Skeletal muscle cell (primary cell): ENCODE measurements at places on chromosomes 3 and 15.
A peak's percentile ranks its signal among the peaks of the same experiment; 100 is the strongest.

- no peak for DNase-seq
Observed at GRCh38 chr15:77425104-77425503, 4.4 kb downstream of the HMG20A start.

GRCh38 chr3:49346797-49347251 is 7.0 kb upstream of the USP4 start:
- peak; percentile 30 for DNase-seq

- no peak for DNase-seq
Observed at GRCh38 chr15:23532024-23532423, 33.5 kb upstream of the MKRN3 start.

- DNase-seq = peak; percentile 9
Observed at GRCh38 chr3:95302044-95302443, 1239.2 kb downstream of the NSUN3 start.

DNA sequence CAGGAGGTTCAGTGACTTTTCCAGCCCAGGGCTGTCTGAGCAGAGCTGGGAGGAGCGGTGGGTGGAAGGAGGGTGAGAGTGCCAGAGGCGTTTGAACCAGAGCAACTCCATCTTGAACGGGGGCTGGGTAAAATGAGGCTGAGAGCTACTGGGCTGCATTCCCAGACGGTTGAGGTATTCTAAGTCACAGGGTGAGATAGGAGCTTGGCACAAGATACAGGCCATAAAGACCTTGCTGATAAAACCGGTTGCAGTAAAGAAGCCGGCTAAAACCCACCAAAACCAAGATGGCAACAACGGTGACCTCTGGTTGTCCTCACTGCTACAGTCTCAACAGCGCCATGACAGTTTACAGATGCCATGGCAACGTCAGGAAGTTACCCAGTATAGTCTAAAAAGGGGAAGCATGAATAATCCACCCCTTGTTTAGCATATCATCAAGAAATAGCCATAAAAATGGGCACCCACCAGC is 60.2 kb downstream of the ABTB1 start:
- DNase-seq = no peak

DNA sequence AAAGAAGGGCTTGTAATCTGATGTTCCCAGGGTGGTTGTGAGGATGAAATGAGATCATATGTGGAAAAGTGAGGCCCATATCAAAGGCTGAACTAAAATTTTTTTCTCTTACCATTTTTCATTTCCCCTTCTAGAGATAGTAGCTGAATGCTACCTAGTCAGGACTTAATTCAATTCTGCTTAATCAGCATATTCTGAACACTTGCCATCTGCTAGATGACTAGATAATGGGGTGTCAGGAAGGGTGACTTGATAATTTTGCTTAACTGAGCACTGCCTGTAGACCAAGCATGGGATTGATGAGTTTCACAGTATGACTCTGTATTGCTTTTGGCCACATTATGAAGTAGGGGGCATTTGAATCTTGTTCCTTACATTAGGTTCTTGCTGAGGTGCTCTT is 136.2 kb downstream of the CHST2 start:
- DNase-seq = no peak

GRCh38 chr3:1529676-1530075 is 436.9 kb downstream of the CNTN6 start:
- no peak for DNase-seq

DNA sequence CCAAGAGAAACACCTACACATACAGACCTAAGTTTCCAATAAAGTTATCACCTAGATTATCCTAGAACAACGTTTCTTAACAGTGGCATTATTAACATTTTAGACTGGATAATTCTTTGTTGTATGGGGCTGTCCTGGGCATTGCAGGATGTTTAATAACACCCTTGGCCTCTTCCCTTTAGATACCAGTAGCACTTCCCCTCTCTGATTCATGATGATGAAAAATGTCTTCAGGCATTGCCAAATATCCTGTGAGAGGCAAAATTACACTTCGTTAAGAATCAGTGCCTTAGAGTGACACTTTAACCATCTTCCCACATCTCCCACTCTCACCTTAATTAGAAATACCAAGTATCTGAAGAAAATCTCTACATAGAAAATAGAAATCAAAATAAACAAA is 352.6 kb downstream of the CGGBP1 start:
- DNase-seq = no peak

GRCh38 chr3:59836531-59836930 is 786.7 kb upstream of the CFAP20DC start:
- DNase-seq = peak; percentile 23

DNA sequence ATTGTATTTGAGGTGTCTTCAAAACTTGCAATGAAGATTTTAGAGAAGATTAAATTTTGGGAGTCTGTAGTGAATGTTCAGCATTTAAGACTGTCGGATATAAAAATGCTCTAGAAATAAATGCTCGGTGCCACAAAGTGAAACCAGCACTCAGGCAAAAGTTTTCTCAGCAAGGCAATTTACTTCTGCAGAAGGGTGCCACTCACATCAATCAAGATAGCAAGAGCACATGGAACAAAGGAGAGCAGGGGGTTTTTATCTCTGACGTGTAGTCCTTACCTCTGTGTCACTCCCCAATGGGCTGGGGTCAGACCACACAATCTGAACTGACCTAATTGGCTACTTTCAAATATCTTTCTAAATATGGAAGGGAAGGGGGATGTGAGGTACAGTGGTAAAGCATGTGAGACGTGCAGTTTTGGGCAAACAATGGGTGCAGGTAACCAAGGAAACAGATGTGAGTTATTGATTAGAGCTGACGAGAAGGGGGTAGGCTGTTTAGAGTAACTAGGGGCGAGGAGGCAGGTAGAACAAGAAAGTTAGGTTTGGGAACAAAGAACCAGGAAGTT is 23.4 kb upstream of the FXR1 start:
- DNase-seq = no peak

- DNase-seq = no peak
Observed at GRCh38 chr3:85835857-85836440, 877.2 kb downstream of the CADM2 start.

- no peak for DNase-seq
Observed at GRCh38 chr15:52115598-52116427, 3.2 kb upstream of the BCL2L10 start.

- DNase-seq = peak; percentile 31
Observed at GRCh38 chr3:145716519-145716918, 444.5 kb downstream of the PLOD2 start.

- no peak for DNase-seq
Observed at GRCh38 chr15:83973816-83974215, 261.8 kb upstream of the GOLGA6L4 start.

DNA sequence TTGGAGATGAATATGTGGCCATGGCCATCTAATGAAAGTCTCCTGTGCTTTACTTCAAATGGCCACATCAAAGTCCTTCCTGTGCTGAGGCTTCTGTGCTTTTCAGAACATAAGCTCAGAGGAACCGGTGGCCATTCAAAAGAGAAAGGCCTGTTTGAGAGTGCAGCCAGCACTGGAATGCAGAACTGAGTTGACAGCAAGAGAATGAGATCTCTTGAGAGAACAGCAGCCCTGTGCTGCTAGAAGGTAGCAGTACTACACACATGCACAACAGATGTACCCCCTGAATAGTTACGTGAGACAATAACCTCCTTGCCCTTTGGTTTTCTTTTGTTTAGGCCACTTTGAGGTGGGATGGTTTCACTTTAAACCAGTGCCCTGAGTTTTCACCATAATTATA is 292.5 kb downstream of the PTPRG start:
- no peak for DNase-seq

DNA sequence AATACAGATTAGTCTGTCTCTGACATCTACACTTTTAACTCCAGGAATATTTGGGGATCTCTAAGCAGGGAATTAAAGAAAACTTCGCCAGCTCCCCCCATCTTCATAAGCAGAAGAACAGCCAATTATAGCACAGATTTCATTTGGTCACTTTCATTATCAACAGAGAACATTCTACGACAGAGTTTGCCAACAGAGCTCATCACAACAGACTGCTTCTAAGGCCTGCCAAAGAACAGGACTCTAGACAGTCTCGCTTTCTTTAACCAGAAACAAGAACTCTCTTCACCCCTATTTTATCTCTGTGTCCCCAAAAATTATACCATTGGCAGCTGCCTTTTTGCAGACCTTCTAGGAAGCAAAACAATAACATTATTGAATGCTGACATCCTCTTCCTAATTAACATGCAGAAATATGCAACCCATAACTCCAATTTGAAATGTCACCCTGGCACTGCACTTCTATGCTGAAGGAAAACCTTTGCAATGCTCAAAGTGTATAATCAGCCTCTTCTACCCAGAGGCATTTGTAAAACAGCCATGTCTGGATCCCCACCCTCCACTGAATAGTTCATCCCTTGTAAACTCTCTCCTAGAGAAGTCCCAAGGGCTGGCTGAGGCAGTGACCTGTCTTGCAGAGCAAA is 552.8 kb downstream of the MAGI1 start:
- DNase-seq = no peak

DNA sequence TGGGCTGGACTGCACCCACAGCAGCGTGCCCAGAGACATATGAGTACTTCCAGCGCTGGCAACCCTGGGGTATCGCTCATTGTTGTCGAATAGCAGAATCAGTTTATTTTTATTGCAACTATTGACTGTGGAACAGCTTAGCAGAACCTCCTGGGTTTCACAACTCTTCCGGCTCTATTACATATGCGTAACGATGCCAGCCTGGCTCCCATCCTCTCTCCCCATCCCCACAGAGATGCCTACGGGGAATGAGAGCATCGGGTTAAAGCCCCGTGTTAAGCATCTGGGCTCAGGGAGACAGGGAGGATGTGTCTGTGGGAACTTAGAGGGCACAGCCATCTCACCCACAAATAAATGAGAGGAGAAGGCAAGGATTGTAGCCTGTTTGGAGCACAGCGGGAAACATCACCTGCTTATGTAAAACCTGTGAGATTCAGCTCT is 76.6 kb upstream of the DLG1 start:
- DNase-seq = no peak

GRCh38 chr3:184663756-184664155 is 48.1 kb downstream of the MAGEF1 start:
- no peak for DNase-seq

GRCh38 chr3:146715170-146715569 is 110.0 kb upstream of the PLSCR5 start:
- peak; percentile 21 for DNase-seq

- no peak for DNase-seq
Observed at GRCh38 chr3:4752201-4753072, 226.8 kb upstream of the BHLHE40 start.

GRCh38 chr15:62390791-62391640 is 225.9 kb upstream of the C2CD4B start:
- DNase-seq = no peak

GRCh38 chr3:26915208-26915607 is 292.6 kb downstream of the LRRC3B start:
- no peak for DNase-seq

GRCh38 chr3:8442993-8443650 is 58.5 kb upstream of the LMCD1 start:
- no peak for DNase-seq

- no peak for DNase-seq
Observed at GRCh38 chr3:48859206-48859605, 11.5 kb upstream of the PRKAR2A start.

DNA sequence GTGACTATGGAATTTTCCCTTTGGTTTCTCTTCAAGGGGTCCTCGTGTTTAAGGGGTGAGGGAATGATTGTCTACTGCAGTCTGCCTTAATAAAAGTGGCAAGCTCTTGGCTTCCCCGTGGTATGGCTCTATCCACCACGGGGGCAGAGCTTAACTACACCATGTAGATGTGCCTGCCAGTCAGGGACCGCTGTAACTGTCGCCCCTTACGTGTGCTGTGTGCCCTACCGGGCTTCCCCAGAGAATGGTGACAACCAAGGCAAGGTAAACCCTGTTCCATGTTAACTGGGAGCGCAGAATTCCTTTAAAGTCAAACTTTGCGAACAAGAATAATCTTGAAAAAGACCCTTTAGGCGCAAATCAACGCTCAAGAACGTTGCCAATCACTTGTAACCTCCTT is 966 bp upstream of the C3orf80 start:
- no peak for DNase-seq

DNA sequence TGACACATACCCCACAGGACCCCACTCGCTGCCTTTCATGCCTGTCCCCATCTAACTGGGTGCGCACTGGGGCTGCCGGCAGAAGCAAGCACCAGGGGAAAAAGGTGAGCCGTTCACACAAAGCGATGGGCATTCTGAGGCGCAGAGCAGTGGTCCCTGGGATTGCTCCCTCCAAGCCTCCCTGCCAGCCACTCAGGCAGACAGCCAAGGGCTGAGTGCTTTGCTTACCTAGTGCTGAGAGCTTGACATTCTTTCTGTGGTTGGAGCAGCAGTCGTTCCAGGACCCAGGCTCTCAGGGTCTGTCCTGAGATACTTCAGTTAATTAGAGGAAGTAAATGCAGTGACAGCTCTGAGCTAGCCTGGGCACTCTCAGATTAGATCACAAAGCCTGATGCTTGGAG is 5.7 kb downstream of the ESYT3 start:
- DNase-seq = no peak

- no peak for DNase-seq
Observed at GRCh38 chr3:24483873-24484272, 10.8 kb downstream of the THRB start.

GRCh38 chr3:98770261-98771039 is 7.3 kb downstream of the ST3GAL6 start:
- no peak for DNase-seq

GRCh38 chr3:185813691-185814215 is 11.1 kb downstream of the IGF2BP2 start:
- DNase-seq = peak; percentile 65

DNA sequence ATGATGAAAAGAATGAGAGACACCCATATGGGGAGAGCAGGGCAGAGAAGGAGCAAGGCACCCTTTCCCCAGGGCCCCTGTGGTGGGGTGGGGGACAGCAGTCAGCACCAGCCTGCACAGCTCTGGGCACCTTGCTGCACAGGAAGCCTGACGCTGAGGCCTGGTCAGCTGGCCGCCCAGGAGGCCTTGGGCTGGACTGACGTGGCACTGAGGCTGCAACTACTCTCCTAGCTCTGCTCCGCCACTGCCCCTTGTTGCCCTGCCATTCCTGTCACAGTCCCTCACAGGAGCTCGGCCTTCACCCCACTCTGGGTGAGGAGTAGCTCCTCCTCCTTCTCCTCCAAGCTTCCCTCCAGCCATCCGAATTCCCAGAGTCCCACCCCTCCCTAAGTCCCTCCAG is 99.7 kb downstream of the CPN2 start:
- DNase-seq = no peak

DNA sequence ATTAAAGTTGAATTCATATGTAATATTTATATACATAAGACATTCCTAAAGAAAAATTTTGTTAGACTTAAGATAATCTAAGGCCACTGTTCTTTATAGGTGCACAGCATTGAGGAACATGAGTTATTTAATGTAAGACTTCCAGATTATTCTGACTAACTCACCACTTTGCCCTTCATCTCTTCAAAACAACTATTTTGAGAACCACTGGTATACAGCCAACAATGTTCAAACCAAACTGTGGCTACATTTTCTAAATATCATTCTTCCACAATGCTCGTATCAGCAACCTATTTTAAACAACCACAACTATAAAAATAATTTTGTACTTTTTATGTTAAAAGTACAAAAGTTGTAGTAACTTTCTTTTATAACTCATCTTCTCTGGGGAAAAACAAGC is 199.8 kb upstream of the ALCAM start:
- no peak for DNase-seq
